Keratinocyte (primary cell): ENCODE measurements at places on chromosomes 5 and 9. TPM values are rescaled to one million over a fixed set of nuclear protein-coding genes. Genes with fewer than 3 reads are reported as not detected.

- no peak for DNase-seq
Observed at GRCh38 chr5:54313311-54314270, 3.2 kb upstream of the ARL15 start.

DNA sequence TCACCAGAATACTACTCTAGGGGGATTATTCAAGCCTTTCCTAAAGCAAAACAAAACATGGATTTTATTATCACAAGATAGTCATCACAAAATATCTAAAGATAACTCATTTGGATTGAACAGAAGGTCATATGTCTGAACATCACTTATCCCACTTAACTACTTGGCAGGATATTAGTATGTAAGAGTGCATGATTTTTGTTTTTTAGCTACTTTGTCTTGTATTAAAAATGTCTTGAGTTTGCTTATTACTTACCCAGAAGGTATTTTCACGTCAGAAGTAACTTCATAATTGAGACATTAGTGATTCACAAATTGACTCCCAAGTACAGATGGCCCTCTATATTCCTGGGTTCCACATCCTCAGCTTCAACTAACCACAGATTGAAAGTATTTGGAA lies 113.8 kb downstream of the TLE4 start:
- DNase-seq, result no peak

DNA sequence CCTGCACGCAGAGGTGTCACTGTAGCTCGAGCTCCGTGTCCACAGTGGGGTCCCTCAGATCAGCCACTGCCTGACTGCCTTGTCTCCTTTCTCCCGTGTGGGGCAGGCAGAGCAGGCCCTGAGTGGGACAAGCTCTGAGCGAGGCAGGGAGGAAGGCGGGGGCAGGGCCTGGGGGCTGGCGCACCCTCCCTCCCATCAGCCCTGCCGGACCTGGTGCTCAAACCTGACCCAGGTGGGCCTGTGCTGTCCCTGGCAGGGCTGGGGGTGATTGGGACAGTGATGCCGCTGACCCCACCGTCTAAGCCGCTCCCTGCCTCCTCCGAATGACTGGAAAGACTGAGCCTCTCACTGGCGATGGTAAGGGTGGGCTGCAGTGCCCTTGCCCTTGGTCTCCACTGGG lies 60.9 kb downstream of the KCNT1 start:
- DNase-seq, result no peak

LHX6 gene
- 0.12 to 0.17 TPM (median 0.13 TPM) in 3 replicates for polyA plus RNA-seq

- DNase-seq, result no peak
Observed at GRCh38 chr5:142244440-142244839, 80.4 kb downstream of the SPRY4 start.

DNA sequence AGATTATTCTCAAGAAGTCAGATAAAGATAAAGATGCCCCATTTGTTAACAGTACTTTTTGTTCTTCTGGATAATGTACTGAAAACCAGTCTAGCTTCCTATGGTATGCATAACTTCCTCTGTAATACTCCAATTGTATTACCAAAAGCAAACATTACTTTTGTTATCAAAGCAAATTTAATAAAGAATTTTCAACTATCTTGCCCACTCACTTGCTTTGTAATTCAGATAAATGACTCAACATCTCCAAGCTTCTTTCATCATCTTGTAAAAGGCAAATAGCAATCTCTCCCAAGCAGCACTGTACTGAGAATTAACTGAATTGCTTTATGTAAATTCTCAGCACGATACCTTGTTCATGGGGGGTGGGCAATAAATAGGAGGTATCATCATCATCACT lies 98.3 kb downstream of the NFIB start:
- no peak for DNase-seq

GRCh38 chr9:95879591-95879990 lies 4.1 kb downstream of the ERCC6L2 start:
- DNase-seq, result no peak

DMRT3 gene
- not detected in 3 replicates for polyA plus RNA-seq

GRCh38 chr5:105903069-105903468 lies 1767.7 kb downstream of the EFNA5 start:
- DNase-seq, result no peak

MEF2C gene
- polyA plus RNA-seq, result 0.07 to 0.13 TPM (median 0.10 TPM) in 3 replicates

DNA sequence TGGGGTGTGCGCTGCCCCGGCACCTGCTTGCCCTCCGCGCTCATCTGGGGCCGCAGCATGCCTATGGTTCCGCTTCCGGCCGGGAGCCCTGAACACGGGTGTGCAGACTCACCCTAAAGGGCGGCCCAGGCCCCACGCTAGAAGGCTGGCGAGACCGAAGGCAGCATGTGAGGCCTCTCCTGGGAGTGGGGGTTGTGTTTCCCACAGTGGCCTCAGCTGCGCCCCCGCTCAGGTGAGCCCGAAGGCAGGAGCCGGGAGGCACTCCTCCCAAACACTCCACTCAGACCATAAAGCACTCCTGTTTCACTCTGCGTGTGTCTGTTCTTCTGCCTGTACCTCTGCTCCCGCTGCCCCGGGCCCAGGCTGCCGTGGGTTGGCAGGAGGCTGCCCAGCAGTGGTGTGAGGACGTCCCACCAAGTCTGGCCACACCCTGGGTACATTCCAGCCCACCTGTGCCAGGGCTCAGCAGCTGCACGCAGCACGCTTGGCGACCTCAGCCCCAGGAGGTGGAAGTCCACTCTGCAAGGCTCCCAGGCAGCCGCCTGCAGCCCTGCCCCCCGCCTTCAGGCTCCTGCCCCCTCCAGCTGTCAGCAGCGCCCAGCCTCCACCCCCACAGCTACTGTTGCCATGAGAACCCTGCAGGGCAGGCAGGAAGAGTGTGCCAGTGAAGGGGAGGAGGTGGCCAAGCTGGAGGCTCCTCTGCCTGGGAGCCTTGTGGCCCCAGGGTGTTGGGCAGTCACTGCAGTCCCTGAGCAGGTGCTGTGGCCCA lies 1.2 kb upstream of the AJM1 start:
- no peak for DNase-seq

PRR7 gene
- 1.1 to 4.7 TPM (median 4.3 TPM) in 3 replicates for polyA plus RNA-seq

DNA sequence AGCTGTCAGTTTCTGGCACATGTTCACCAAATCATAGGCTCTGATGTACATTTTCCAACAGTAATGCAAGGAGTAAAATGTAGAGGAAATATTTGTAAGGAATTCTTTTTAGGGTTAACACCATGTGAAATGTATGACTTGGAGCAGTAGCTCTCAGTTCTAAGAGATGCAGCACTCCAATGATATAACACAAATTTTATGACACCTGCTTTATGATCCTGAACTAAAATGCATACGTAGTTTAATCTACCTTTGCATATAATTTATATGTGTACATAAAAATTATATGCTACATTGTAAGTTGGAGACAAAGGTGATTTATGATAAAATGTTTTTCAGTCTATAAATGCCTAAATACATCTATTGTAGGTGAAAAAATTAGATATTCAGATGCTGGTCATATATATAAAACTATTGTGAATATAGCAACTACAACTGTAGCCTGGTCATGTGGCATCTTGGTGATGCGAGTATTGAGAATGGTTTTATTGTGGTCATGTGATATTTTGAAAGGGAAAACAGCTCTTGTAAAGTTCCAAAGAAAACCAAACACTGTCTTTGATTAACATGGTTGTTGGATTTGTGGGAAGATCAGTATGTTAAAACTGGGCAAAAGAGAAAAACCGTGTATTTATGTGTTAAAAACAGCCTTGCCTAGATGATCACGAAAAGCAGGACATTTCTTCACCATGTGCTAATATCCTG lies 171.0 kb downstream of the TRIO start:
- no peak for DNase-seq

MORN5 gene
- not detected in 3 replicates for polyA plus RNA-seq

DNA sequence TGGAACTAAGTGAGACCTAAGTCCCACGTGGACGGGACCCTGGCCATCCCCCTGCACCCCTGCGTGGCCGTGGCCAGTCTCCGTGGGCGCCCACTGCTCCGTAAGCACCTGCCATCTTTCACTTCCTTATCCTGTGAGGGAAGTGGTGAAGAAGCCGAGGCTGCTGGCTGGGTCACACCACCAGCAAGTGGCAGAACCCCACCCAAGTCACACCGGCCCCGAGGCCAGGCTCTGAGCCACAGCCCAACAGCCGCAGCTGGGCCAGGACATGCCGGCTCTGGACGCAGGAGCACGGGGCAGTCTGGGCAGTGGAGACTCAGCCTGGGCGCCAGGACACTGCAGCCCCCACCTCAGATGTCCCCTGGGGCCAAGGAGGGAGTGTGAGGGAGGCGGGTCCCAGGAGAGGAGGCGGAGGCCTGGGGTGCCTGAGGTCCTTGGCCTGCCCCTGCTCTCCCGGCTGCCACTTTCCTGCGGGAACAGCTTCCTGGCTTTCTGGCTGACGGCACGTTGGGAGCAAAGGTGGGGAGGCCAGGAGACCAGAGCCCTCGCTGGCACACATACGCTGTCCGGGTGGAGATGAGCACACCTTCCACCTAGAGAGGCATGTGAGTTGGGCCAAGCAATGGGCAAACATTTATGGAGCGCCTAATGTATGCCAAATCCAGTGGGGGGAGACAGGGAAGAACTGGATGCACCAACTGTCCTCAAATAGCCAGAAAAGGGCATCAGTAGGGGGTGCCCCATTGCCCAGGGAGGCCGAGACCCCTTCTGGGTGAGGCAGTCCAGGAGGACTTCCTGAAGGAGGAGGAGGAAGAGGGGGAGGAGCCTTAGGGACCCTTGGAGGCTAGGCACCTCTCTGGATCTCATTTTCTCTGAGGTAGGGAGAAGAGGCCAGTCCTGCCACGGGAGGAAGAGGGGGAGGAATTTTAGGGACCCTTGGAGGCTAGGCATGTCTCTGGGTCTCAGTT lies 43.9 kb upstream of the EGFL7 start:
- DNase-seq, result no peak

CTXN3 gene
- polyA plus RNA-seq, result 0.10 to 0.40 TPM (median 0.22 TPM) in 3 replicates

DNA sequence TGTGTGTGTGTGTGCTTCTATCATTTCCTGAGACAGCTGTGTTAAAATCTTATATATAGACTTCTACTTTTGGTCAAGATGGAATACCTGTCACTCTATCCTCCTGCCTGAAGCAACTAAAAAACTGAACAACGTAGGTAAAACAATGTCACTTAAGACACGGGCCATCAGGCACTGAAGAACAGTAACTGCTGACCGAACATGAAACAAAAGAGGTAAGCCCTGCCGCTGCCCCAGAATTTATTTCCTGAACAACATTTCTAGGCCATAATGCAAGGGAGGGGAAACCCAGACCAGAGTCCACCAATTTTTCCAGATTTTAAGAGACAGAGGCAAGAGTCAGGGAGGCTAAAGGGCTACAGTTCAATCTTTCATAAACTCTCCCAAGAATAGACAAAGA lies 156.0 kb downstream of the CDC42SE2 start:
- no peak for DNase-seq

IFNA13 gene
- not detected in 3 replicates for polyA plus RNA-seq

ZNF346 gene
- 9.0 to 12.7 TPM (median 9.5 TPM) in 3 replicates for polyA plus RNA-seq

- DNase-seq, result no peak
Observed at GRCh38 chr5:180411948-180412347, 58.8 kb upstream of the GFPT2 start.

DNA sequence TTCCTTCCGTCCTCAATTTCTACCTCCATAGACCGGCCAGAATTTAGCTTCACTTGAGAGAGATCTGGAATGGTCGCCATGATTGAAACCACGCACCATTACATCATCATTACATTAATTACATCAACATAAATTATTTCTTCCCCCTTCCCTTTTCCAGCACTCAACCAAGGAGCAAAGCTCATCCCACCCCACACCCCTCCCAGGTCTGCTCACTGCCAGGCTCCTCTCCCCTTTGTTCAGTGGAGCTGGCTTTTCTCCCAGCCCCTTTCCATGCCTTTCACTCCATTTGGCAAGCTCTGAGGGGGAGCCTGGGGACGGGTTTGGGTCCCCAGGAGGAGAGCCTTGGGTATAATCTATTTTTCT lies 8.4 kb downstream of the RACK1 start:
- no peak for DNase-seq

DNA sequence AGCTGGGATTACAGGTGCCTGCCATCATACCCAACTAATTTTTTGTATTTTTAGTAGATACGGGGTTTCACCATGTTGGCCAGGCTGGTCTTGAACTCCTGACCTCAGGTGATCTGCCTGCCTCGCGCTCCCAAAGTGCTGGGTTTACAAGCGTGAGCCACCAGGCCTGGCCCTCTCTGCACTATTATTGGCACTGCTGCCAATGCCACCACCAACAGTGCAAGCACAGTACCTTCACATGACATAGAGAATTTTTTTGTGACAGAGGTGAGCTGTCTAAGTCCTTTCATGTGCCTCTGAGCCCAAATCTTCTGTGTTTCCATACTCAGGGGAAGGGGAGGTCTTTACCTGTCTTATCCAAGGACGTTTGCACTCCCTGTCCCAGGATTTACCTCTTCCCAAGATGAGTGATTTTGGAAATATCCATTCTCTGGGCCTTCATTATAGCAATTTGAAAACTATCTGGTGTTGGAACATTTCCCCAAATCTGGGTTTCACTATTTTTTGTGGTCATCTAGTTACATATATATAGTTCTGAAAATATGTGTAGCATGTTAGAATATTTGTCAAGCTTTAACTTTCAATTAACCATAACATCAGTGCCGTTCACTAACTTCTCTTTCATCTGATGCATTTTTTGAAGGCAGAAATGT lies 5.4 kb upstream of the CD180 start:
- DNase-seq, result no peak

PLPP1 gene
- 12.8 to 13.5 TPM (median 13.2 TPM) in 3 replicates for polyA plus RNA-seq

GRCh38 chr5:73805449-73805848 lies 179.5 kb downstream of the ARHGEF28 start:
- no peak for DNase-seq

DNA sequence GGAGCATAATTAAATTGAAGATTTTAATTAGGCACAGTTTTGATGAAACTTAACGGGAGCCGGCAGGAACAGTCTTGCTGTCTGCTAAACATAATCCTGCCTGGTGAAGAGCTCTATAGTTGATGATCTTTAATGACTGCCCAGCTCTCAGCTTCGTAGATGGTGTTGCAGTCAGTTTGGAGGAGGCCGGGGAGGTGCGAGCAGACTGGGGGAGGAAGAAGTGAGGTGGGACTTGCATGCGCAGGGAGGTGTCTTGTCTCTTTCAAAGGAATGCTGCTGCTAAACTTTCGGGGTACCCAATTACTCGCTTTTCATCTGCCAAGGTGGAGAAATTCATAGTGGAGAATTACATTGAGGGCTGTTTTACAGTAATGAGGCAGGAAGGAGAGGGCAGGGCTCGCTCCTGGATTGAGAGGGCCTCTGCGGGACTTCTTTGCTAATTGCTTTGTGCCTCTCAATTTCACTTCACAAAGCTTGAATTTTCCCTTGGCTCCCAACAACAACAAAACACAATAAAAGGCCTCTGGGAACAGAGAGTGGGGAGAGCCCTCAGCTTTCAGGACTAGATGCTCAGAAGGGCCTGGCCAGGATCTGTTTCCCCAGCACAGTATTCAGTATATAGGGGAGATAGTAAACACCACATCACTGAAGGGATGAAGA lies 257.9 kb upstream of the ADRA1B start:
- DNase-seq, result no peak
